Fibroblast of skin of abdomen (primary cell): ENCODE measurements at places on chromosomes 7 and 10.

GRCh38 chr10:88385601-88386203 lies 197.4 kb downstream of the RNLS start:
- DNase-seq: no peak

DNA sequence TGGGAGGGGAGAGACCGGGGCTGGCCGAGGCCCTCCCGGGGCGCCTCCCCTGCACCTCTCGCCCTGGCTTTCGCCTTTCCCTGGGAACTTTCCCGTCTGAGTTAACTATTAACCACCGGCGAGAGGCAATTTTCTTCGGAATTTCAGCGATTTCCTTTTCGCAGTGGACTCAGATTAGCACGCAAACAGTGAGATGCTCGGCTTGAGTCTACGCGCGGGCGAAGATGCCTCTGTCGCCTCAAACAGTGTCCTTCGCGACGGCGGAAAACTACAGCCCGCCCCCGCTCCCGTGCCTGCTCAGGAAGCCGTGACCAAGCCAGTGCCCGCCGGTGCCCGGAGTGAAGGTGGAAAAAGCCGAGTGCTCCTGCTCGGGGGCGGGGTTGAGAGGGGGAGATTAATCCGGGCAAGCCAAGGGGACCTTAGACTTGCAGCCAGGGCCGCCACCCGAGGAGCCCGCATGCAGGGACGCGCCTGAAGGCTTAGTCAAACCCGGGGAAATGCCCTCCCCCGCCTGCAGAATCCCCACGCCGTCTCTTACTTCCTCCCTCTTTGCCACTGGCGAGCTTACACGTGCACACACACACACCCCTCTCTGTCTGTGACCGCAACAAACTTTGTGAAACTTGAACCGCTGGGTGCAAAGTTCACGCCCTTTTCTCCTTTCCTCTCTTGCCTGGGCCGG lies 14.5 kb upstream of the PAX2 start:
- peak; percentile 25 for DNase-seq

DNA sequence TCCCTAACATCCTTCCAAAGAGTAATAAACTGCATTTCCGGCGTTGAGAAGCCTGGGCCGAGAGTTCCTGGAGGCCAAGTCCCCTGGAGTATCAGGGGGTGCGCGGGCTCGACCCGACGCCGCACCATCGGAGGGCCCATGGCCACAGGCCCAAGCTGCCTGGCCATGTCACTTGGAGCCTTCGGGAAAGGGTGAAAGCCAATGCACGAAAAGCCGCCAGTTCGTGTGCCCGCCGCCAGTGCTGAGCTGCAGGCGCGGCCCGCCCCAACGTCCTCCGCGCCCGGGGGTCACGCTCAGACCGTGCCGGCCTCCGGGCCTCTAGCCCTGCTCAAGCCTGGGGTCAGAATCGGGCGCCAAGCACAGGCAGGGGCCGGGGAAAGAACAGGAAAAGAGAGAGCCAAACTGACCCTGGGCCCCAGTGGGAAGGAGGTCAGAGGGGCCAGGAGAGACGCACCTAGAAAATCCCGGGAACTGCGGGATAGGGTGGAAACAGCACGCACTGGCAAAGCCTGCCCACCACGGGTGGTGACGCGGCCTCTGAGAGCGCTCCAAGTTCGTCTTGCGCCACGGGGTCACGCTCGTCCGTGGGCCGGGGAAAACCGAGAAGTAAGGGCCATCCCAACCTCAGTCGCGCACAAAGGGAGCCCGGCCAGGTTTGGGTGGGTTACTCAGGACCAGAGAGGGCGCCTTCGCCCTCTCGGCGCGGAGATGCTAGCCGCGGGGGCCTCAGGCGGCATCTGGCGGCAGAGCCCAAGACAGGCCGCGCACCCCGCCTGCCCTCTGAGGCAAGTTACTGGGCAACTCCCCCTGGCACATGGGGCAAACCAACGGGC lies 4.2 kb upstream of the EBF3 start:
- DNase-seq: no peak

GRCh38 chr7:126501617-126502016 lies 751.1 kb downstream of the GRM8 start:
- no peak for DNase-seq

DNA sequence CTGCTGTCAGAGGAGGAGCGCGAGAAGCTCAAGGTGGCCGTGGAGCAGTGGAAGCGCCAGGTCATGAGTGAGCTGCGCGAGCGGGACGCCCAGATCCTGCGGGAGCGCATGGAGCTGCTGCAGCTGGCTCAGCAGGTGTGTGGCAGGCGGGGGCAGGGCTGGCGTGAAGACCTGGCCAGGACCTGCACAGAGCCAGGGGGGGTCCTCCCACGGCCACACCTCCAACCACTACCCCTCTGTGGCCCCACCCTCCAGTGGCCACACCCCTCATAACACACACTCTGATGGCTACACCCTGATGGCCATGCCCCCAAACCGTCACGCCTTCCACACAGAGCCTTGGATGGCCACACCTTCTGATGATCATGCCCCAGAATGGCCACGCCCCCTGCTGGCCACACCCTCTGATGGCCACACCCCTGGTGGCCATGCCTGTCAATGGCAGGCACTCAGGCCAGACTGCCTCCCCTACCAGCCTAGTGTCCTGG lies 23.4 kb upstream of the DPYSL4 start:
- DNase-seq: no peak

DNA sequence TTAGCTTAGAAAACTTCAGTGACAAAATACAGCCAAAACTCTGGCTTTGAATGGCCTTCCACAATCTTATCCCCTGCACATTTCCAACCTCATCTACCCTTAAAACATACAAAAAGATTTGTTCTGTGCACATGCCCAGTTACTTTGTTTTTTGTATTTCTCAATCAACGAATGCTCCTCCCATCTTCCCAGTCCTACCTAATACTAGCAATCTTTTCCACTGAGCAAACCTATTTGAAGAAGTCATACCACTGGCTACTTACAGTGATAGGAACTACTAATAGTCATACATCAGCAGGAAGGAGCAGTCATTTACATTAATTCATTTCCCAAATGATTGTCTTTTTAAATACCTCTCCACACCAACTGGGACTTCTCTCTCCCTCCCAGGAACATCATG lies 2.5 kb downstream of the USP54 start:
- no peak for DNase-seq

- DNase-seq: peak; percentile 37
Observed at GRCh38 chr10:49831352-49832035, 69.4 kb upstream of the OGDHL start.

DNA sequence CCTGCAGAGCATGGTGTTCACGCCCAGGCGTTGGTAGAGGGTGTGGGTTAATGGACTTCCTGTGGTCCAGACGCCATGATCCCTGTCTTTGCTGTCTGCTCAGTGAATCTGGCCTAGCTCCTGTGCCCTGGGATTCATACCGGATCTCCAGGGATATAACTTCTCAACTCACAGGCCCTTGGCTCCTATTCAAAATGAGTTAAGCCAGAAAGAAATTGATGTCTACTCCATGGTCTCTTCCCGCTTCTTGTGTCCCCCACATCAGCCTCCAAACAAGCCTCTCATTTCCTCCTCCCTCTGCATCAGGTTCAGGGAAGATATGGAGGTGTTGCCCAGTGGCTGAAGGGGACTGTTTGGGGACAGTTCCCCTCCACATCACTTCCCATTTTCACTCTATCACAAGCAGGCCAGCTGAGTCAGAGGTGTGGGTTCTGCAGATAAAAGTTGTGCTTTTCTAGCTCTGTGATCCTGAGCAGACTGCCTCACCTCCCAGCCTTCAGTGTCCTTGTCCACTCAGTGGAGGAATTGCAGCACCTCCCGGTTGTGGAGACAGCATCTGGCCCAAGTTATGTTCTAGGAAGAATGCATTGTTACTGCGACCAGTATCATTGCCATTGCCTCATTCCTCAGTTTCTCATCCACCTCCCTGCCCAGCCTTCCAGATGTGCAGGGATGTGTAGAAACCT lies 22.5 kb downstream of the AKR1E2 start:
- no peak for DNase-seq

GRCh38 chr7:7718492-7718891 lies at the start of gene RPA3:
RPA3 (minus strand) TSS chr7:7718607; CDS start chr7:7640418, 78,189 bp downstream.
- no peak for DNase-seq

- no peak for DNase-seq
Observed at GRCh38 chr10:36489181-36489580, 636.2 kb upstream of the ANKRD30A start.

GRCh38 chr7:129925416-129926002 lies 27.3 kb downstream of the UBE2H start:
- DNase-seq: peak; percentile 77

GRCh38 chr10:60742512-60742911 lies 35.8 kb upstream of the CDK1 start:
- DNase-seq: no peak

DNA sequence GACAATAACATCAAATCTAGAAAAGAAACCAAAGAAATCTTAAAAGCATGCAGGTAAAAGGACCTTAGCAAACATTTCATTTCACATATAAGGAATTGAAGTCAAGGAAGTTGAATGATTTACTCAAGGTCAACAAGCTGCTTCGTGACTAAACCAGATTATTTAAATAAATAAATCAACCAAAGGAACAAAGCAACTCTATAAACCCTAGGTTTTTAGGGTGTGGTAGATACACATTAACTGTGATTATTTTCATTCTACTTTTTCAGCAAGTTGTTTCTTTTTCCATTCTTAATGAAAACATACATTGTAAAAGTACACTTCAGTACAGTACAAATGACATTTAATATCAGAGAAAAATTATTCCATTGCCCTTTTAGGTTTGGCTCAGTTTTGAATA lies 382.0 kb upstream of the STEAP1 start:
- no peak for DNase-seq

DNA sequence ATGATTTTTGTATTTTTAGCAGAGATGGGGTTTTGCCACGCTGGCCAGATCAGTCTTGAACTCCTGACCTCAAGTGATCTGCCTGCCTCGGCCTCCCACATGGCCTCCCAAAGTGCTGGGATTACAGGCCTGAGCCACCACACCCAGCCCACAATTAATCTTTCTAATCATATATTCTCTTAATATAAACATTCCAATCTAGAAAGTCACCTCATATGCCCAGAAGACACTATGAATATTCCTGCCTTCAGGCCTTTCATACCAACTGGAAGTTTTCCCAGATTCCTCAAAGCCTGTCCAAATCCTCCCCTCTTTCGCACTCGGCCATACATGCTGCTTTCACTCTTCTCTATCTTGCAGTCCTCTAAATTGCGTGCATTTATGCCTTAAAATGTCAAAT lies 32.6 kb downstream of the PDZD8 start:
- DNase-seq: peak; percentile 90
